ENCODE measurements at places on chromosomes 12 and 14.

DNA sequence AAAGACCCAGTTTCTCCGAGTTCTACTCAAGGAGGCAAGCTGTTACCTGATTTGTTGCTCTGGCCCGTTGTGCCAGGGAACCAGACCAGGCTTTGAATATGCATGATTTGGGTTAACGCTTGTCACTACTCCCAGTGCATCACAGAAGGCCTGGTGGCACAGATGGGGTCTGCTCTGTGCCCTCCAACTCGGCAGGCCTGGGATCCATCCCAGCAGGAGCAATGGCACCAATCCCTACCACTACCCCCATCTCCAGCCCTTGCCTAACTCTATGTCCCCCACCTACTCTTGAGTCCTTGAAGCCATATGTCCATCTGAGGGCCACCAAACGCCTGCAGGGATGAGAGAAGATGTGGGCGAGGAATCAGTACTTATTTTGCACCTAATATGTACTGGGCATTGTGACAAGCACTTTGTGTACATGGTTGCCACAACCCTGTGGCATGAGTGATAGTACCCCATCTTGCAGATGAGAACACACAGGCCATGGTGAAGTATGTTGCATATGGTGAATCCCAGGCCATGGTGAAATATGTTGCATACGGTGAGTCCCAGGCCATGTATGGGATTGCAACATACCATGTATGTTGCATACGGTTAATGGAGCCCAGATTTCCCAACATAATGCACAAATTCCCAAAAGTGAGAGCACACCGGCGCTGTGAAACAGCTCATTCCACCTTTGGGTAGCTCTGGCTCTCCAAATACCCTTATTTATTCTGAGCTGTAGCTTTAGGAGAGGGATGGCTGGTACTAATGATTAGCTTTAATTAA, 102.7 kb downstream of the NTF3 start:
- no peaks in the 10 kb centered on the region for H3K36me3 ChIP-seq
- H3K4me3 ChIP-seq, result no peak overlapping the region
- no peaks in the 10 kb centered on the region for H3K4me1 ChIP-seq
- no peak for DNase-seq
- peaks cover 16% of the 10 kb centered on the region for H3K27me3 ChIP-seq
- H3K27ac ChIP-seq, result no peak overlapping the region

GRCh38 chr12:44296624-44297197, 460.8 kb downstream of the TMEM117 start:
- H3K36me3 ChIP-seq, result peaks cover 5% of the 10 kb centered on the region
- no peak overlapping the region for H3K4me3 ChIP-seq
- no peak overlapping the region for H3K27ac ChIP-seq
- H3K4me1 ChIP-seq, result no peaks in the 10 kb centered on the region
- no peaks in the 10 kb centered on the region for H3K27me3 ChIP-seq

GRCh38 chr12:39595928-39596327, 23.7 kb downstream of the ABCD2 start:
- peaks cover 5% of the 10 kb centered on the region for H3K36me3 ChIP-seq
- DNase-seq, result no peak
- H3K27ac ChIP-seq, result peak overlapping the region; percentile 23

- H3K4me1 ChIP-seq, result no peaks in the 10 kb centered on the region
- no peak overlapping the region for H3K4me3 ChIP-seq
- no peaks in the 10 kb centered on the region for H3K36me3 ChIP-seq
- no peak for DNase-seq
- peaks cover 3% of the 10 kb centered on the region for H3K27me3 ChIP-seq
- H3K27ac ChIP-seq, result no peak overlapping the region
These were observed 46.5 kb downstream of the SOCS2 start for GRCh38 chr12:93618891-93619410.

GRCh38 chr14:80615831-80616230, 325.7 kb downstream of the CEP128 start:
- H3K4me1 ChIP-seq, result no peaks in the 10 kb centered on the region
- no peak for DNase-seq
- H3K27ac ChIP-seq, result no peak overlapping the region
- H3K36me3 ChIP-seq, result peaks cover 7% of the 10 kb centered on the region
- no peaks in the 10 kb centered on the region for H3K27me3 ChIP-seq
- H3K4me3 ChIP-seq, result no peak overlapping the region
